ENCODE measurements at places on chromosomes 16 and 17. TPM values are rescaled to one million over a fixed set of nuclear protein-coding genes. Genes with fewer than 3 reads are reported as not detected.

GRCh38 chr17:29102741-29103181 is 59.8 kb downstream of the PIPOX start:
- peak; percentile 96 for DNase-seq

- DNase-seq: no peak
Observed at GRCh38 chr16:23521037-23521743, 10.9 kb upstream of the GGA2 start.

Gene RBFOX1
- 0.07 TPM for total RNA-seq

Gene CA7
- not detected for total RNA-seq

Gene ADORA2B
- 20.8 TPM for total RNA-seq

All from M059J (cell line).